Activated CD4-positive, alpha-beta T cell treated with anti-CD3 and anti-CD28 coated beads, Interleukin-2, amount 10 ng/mL, durations not matched to agents 7 days and 5 days (primary cell): ENCODE measurements at places on chromosomes 7 and 10.
A peak's percentile ranks its signal among the peaks of the same experiment; 100 is the strongest.

- peaks cover 17% of the 10 kb centered on the region for H3K4me1 ChIP-seq
- H3K4me3 ChIP-seq: no peak overlapping the region
- H3K36me3 ChIP-seq: no peaks in the 10 kb centered on the region
- no peak for DNase-seq
- H3K27ac ChIP-seq: no peak overlapping the region
These were observed 68.7 kb downstream of the CAV1 start for GRCh38 chr7:116593359-116594075.

- peaks cover 18% of the 10 kb centered on the region for H3K4me1 ChIP-seq
- peak; percentile 84 for DNase-seq
- H3K36me3 ChIP-seq: no peaks in the 10 kb centered on the region
- H3K27me3 ChIP-seq: no peaks in the 10 kb centered on the region
- peak overlapping the region; percentile 65 for H3K4me3 ChIP-seq
These were observed 200.3 kb downstream of the PRPF18 start for GRCh38 chr10:13787015-13787421.

- H3K36me3 ChIP-seq: no peaks in the 10 kb centered on the region
- H3K27ac ChIP-seq: no peak overlapping the region
- no peak for DNase-seq
These were observed 201.5 kb upstream of the GNAI1 start for GRCh38 chr7:79933144-79933543.

GRCh38 chr7:43763183-43763582 is 4.7 kb downstream of the BLVRA start:
- H3K4me1 ChIP-seq: peaks cover 39% of the 10 kb centered on the region
- no peaks in the 10 kb centered on the region for H3K27me3 ChIP-seq
- no peak overlapping the region for H3K27ac ChIP-seq

- H3K36me3 ChIP-seq: no peaks in the 10 kb centered on the region
- peaks cover 33% of the 10 kb centered on the region for H3K27me3 ChIP-seq
- no peak overlapping the region for H3K4me3 ChIP-seq
These were observed 21.9 kb upstream of the SFTPA1 start for GRCh38 chr10:79588800-79589199.

DNA sequence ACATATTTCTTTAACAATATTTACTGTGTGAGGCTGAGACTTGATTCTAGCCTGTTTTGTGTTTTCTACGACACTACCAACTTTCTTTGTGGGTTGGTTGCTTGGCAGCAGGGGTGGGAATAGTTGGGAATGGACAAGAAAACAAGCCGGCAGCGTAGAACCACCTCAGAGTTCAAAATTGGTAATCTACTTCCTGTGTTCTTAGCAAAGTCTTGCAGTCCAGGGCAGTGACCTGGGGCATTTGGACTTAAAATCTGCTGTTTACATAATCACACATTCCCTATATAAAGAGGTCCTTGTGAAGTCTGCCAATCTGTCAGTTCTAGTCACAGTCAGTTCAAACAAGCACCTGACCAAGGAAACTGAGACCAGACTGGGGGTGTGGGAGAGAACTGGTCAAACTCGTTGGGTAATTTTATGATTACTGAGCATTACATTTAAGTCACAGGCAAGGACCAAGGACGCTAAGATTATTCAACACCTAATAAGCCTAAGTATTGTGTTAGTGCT is 167.9 kb downstream of the CPEB3 start:
- DNase-seq: no peak
- no peaks in the 10 kb centered on the region for H3K27me3 ChIP-seq
- no peaks in the 10 kb centered on the region for H3K36me3 ChIP-seq
- H3K4me1 ChIP-seq: no peaks in the 10 kb centered on the region
- no peak overlapping the region for H3K4me3 ChIP-seq
